Activated CD8-positive, alpha-beta memory T cell treated with anti-CD3 and anti-CD28 coated beads for 1 hour (primary cell): ENCODE measurements at places on chromosomes 7 and 10.

- no peak for DNase-seq
These were observed 909.7 kb upstream of the AUTS2 start for GRCh38 chr7:68688416-68689086.

DNA sequence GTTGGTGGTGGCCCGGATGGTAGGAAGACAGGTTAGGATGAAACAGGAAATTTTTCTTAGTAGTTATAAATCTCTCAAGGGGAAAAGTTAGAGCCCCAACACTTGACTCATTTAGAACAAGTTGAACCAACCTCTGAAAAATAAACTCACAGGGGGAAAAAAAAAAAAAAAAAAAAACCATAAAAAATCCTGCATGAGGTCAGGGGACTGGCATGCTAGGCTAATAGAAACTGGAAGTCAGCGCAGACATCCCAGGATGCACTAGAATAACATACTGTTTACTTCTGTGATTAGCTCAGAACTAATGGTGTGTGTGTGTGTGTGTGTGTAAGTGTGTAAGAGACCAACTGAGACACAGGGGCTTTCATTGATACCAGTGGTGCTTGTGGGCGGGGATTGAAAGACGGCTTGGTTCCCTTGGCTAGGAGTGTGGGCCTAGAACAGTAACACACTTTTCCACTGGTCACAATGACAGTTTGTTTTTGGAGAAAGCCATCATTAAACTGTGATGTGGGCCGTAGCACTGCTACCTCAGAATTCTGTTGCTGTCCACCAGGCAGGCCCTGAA lies 491.6 kb upstream of the GALNT17 start:
- no peak for DNase-seq

GRCh38 chr7:124702385-124702784 lies 63.2 kb downstream of the GPR37 start:
- DNase-seq, result no peak

DNA sequence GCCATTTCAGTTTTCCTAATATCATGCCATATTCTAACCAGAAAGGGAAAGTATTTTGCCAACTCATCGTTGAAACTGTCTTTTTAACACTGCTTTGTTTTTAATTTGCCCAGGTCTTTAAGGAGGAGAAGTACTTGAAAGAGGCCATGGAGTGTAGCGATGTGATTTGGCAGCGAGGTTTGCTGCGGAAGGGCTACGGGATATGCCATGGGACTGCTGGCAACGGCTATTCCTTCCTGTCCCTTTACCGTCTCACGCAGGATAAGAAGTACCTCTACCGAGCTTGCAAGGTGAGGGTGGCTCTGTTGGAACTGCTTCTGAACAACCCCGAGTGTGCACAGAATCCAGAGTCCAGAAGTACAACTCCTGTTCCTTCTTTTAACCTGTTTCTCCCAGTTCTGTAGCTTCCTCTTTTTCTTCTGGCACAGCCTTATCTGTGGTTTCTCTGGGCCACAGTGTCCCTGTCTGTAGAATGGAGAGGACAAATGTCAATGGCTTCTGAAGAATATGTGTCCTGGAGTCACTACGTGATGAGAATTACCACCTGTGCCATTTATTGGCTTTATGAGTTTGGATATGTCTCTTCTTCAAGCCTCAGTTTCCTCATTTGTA lies 60.1 kb downstream of the LANCL2 start:
- DNase-seq, result no peak

DNA sequence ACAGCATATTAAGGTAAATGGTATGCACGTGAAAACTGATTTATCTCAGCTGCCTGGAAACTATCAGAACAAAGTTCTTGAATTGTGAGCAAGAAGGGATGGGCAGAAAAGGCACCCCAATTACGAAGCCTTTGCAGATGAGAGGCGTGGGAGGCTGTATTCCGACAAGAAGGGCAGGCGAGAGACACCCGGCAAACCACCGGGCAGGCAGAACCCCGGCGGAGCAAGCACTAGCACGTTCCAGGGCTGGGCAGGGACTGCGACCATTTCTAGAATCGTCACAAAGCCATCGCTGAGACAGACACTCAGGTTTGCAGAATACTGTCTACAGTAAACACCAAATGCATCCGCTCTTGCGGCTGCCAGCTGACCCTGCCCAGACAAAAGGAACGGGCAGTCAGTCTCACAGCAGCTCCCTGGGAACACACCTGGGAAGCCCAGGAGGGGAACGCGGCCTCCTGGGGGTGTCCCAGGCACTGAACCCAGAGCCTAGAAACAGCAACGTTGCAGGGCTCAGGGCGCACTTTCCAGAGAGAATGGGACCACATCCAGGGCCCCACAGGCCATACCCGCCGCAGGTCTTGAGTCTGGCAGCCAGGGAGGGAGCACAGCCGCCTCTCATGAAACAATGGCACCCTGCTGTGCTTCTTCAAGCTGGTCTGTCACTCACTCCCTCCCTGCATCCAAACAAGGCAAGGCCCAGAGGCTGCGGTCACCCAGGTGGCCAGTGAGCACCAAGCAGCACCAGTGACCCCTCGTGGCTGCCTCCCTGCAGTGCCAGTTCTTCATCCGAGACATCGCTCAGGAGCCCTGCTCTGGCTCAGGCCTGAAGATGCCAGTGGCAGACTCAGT lies 261.9 kb downstream of the PTPRN2 start:
- no peak for DNase-seq

DNA sequence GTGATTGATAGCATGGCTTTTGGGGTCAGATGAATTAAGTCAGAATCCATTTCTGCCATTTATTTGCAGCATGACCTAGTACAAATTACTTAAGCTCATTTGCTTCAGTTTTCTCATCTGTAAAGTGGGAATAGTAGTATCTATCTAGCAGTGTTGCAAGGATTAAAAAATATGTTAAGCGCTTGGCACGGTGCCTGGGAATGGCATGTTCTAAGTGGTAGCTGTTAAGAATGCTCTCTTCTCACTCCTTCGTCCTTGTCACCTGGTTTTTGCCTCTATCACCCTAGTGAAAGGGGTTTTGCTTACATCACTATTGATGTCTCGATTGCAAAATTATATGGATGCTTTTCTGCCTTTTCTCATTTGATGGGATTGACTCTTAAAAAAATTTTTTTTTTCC lies 7.4 kb downstream of the TMEM248 start:
- no peak for DNase-seq

DNA sequence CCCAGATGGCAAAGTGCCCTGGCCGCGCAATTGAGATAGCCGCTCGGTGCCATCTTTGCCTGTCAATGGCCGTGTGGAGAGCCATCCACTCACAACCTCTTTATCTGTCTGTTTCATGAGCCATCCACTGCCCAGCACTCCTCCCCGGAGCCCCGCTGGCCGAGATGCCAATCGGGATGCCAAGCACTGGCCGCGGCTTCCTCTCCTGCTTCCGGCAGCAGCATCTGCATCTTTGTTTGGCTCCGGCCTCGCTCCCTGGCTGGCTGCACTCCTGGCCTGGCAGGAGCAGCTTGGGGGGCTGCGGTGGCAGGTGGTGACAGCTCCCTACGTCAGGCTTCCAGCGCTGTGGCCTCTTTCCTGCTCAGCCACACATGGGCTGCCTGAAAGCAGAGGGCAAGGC lies 231.7 kb downstream of the USP6NL start:
- DNase-seq, result no peak

DNA sequence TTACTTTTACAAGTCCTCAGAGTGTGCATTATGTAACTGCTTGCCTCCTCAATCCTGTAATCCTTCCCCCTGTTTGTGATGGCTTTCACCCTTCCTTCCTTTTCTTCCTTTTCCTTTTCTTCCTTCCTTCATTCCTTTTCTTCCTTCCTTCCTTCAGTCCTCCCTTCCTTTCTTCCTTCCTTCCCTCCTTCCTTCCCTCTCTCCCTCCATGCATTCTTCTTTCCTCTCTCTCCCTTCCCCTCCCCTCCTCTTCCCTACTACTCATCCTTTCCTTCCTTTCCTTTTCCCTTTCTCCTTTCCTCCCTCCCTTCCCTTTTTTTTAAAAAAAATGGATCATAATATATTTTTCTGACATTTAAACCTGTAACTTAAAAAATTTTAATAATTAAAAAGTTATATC lies 22.2 kb upstream of the ABCA13 start:
- DNase-seq, result no peak

- DNase-seq, result no peak
These were observed 63.8 kb downstream of the BPGM start for GRCh38 chr7:134710511-134710853.

- DNase-seq, result peak; percentile 72
These were observed 53.7 kb upstream of the KDM7A start for GRCh38 chr7:140230516-140230860.

GRCh38 chr7:81811956-81812865 lies 42.4 kb upstream of the HGF start:
- DNase-seq, result no peak

DNA sequence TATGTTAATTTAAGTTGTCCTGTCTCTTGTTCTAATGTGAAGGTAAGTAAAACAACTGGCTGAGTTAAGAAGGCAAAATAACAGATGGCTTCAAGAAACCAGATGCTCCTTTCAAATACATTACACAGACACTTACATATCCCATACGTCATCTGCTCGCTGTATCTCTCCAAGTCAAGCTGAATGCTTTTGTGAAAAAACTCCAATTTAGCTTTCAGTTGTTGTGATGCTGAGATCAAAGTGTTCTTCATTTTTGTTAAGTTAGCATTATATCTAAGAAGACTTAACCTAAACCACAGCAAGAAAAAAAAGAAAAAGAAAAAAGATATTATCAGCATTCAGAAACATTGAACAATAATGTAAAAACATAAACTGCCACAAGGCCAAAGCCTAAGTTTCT lies 18.5 kb upstream of the ERLIN1 start:
- DNase-seq, result no peak

DNA sequence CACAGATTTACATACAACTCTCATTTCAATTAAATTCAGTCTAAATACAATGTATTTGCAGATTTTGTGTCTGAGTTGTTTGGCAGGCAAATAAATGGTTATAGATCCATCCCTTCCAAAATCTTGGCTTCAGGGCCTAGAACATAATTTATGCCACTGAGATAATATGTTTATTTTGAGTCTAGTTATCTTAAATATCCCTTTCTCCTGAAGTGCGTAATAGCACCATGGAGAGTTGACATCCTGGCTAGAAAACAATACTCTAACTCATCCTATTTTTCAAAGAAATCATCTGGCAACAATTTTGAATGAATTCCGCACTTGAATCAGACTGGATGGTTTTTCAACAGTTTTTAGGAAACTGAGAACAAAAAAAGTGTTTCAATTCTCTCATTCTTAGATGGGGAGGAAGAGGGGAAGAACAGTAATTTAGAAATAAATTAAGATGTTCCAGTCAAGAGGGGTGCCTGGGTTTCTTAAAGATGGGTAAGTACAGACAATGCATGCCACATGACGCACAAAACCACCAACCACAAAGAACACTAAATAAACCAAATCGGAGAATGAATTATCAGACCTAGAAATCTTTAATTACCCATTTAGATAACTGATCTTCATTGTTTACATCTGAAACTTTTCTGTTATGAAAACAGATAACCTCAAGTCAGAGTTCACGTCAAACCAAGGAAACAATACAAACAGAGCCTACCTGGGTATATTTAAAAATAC lies 228.7 kb upstream of the PTN start:
- no peak for DNase-seq

- DNase-seq, result no peak
These were observed 40.2 kb downstream of the HSPA12A start for GRCh38 chr10:116702165-116702564.

DNA sequence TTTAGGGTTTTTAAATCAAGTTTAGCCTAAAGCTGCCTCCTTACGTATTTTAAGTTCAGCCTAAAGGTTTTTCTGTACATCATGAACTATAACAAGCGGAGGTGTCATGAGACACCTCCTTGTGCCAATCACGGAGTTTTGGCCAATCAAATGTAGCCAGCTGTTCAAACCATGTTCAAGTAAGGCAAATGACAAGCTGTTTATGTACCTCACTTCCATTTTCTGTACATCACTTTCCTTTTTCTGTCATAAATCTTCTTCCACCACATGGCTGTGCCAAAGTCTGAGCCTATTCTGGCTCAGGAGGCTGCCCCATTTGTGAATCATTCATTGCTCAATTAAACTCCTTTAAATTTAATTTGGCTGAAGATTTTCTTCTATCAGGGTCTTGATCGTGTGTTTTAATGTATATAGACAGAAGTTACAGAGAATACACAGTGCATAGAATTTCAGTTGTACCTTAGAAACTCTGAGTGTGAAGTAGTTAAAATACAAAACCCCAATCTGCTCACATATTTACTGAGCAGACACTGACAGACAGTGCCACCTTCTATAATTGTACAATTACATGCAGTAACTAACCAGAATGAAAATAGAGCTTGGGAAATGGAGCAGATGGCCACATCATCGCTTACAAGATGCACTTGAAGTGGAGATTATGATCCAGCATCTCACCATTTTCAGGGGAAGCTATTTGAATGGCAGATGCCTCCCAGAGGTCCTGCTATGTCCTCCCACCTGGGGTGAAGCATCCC lies 76.9 kb upstream of the LANCL2 start:
- no peak for DNase-seq

GRCh38 chr10:65358565-65358964 lies 1567.3 kb upstream of the LRRTM3 start:
- DNase-seq, result no peak

DNA sequence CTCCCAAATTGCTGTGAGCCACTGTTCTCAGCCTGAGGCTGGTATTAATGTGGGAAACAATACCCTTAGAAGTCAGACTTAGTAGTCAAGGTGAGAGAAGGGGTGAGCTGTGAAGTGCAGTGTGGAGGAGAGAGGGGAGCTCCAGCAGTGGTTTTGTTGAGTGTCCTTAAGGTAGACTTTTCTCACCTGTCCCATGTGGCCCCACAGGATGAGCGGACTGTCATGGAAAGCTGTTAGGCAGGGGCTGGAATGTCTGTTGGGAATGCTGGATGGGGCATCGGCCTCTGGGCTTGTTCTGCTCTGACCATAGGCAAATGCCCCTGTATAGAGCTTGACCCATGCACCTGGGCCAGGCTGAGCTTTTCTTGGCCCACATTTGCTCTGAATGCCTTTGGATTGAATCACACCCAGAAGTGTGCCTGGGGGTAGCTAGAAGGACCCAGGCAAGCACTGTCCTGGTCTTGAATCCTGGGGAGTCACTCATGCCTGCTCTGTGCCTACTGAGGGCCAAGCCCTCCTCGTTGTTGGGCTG lies 36.3 kb upstream of the SH2D4B start:
- no peak for DNase-seq

GRCh38 chr7:148962823-148963582 lies 65.3 kb downstream of the PDIA4 start:
- peak; percentile 47 for DNase-seq

DNA sequence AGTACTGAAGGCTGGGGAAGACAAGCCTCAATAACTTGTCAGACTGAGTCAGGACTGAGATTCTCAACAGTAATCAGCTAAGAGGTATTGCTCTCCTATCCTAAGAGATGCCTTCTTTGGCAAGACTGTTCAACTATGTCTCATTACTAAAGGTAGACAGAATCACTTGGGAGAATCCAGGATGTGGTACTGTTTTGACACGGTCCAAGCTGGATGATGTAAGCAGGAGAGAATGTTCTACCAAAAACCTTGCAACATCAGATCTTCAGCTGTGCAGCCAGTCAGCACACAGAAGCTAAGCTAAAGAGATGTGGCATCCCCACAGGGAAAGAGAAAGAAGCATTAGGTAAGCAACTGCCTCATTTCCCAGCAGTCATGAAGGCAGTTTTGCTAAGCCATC lies 391.4 kb downstream of the NRG3 start:
- no peak for DNase-seq
